Brain microvascular endothelial cell (primary cell): ENCODE measurements at places on chromosomes 4 and X.

DNA sequence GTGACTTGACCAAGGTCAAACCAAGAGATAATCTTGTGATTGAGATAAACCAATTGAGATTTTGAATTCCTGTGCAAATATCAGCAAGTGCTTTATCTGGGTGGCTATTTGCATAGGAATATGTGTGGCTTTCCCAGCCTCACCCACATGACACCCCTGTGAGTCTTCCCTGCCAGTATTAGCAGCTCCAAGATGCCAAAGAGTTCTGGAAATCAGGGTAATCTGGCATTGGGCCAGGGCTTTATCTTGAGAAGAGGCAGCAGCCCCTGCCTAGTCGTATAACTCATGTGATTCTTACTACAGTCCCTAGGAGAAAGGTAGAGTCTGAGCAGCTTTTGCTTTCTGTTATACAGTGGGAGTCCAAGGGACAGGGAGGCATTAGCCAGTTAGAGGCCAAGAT lies 87.7 kb downstream of the RLIM start:
- DNase-seq: no peak

DNA sequence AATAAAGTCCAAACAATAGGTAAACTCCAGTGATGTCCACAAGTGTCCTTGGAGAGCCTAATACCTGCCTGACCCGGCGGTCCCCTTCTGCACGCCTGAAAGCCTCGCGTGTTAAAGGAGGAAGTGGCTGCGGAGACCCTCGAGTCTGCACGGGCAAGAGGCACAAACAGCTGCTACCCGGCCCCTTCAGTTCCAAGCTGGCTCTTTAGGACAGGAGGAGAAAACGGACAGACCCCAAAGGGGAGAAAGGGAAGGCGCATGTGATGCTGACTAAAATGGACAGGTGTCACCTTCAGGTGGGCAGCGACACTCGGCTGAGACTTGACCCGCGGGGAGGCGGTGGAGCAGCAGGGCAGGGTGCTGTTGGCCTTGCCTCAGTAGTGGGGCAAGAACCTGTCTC lies 102.7 kb upstream of the TENM3 start:
- DNase-seq: no peak

- DNase-seq: no peak
Measured at GRCh38 chr4:140098455-140099160, 55.4 kb downstream of the MAML3 start.

DNA sequence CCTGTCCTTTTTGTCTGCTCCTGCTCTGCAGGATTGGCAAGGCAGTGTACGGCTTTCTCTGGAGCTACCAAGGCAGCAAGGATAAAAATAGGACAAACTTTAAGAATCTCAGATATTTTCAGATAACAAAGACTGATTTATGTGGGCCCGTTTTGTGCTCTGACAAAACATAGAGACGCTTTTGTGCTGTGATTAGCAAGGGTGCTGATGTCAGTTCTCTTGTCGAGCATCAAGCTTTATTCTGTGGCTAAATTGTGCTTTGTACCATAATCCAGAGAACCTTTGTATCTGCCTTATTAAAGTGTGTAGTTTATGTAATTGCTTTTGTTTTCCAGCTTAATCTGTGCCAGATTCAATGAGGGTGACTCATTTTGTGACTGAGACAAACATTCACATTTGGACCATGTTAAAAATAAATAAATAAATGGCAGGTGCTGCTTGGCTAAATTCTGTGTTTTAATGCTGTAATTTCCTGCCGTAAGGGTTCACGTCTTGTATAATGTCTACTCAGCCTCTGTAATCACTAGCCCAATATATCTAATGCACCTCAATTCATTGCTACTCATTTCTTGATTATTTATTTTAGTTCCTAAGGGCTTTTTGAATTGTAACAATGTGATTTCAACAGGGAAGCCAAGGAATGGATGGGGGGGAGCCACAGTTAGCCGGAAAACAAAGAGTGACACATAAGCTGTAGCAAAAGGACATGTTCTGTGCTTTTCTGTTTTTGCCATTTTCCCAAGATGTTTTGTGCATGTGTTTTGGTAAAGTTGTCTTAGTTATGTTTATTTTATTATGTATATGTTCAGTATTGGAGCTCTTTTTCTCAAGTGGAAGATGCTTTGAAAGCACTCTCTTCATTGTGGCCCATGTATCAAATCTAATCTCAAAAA lies 75.1 kb downstream of the GAB1 start:
- DNase-seq: peak; percentile 3
